ENCODE measurements at places on chromosomes 6 and 20.
A peak's percentile ranks its signal among the peaks of the same experiment; 100 is the strongest.

- DNase-seq: no peak
Observed at GRCh38 chr20:52937591-52938100, 34.5 kb upstream of the TSHZ2 start.

GRCh38 chr6:3712827-3713665, 38.5 kb downstream of the PXDC1 start:
- no peak for DNase-seq

DNA sequence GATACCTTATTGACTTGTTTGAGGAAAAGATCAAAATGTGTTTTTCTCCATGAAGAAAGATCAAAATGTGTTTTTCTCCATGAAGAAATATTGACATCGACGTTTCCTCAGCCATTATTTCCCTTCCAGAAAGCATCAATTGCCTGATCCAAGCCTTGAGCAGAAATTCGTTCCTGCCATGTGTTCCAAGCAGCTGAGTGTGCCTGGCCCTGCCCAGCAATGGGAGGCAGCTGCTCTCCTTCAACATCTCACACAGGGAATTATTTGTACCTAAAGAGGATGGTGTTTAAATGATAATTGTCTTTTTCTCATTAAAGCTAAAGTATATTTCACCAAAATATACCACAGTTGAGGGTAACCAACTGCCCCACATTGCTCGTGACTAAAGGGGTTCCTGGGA, 7.8 kb upstream of the DUSP22 start:
- DNase-seq: no peak

DNA sequence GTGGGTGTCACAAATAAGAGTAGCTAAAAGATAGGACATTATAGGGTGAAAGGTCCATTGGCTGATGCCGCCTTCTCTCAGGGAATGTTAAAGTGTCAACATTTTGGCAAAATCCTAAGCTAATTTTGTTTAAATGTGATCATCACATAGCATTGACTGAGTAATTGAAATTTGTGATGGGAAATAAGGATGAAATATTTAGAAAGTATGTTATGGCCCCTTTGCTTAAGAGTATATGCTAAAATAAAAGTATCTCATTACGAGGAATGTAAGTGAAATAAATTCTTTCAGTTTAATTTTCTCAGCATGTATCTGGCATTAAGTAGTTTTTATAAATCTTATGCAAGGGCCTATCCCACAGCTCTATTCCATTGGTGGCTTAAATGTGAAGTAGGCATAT, 229.2 kb downstream of the PRL start:
- no peak for DNase-seq

GRCh38 chr6:107555449-107555848, 65.5 kb downstream of the SOBP start:
- no peak for DNase-seq

GRCh38 chr6:30219244-30219643, 6.0 kb upstream of the TRIM26 start:
- DNase-seq: peak; percentile 38

GRCh38 chr6:145119081-145119480, 616.2 kb downstream of the EPM2A start:
- no peak for DNase-seq

GRCh38 chr6:38847497-38847896, 132.4 kb downstream of the DNAH8 start:
- DNase-seq: no peak

DNA sequence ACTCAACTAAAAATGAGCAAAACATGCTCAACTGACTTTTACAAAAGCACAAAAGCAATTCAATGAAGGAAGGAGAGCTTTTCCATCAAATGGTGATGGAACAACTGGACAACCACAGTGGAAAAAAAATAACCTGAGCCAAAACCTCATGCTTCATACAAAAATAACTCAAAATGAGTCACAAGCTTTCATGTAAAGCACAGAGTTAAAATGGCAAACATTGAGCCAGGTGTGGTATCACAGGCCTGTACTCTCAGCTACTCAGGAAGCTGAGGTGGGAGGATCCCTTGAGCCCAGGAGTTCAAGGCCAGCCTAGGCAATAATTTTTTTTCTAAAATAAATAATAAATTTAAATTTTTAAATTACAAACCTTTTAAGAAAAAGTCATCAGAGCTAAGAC, 18.4 kb upstream of the HLA-G start:
- DNase-seq: no peak

DNA sequence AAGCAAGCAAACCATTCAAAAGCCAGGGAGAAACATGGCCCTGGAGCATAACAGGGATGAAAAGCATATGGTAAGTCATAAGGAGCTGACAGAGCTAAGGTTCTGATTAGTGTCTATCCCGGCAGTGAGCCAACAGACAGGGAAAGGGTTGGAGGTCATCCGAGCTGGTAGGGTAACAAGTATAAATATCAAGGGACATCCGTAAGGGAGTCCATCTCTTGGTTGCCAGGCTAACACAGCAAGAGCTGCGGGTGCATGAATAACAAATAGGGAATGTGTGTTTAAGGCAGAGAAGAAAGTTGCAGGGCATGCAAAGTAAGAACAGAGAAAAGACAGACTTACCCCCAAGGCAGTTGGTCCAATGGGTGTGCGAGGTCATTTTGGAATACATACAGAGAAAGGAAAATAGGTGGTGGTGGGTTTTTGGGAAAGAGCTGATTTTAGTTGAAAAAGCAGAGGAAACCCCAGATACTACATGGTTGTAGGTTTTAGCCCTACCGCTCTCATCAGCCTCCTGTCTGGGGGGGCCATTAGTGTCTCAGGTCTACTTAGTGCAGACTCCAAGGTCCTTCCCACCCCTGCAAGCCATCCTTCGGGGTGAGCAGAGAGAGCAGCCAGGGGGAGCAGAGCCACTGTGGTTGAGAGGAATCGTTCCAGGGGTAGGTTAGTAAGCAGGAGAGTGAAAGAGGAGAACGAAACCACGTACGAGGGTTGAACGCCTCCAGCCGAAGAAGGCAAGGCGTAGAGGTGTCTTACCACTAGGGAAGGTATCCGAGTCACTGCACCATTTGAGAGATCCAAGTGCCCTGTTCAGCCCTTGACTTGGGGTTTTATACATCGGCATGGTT, at the start of gene ERVFRD-1:
TSS of gene ERVFRD-1 (minus strand) at position 805 of the 848 bp plus-strand sequence. CDS start 6,415 bp downstream, outside the sequence.
- DNase-seq: no peak

GRCh38 chr6:17719323-17720041, 12.8 kb upstream of the NUP153 start:
- no peak for DNase-seq

GRCh38 chr20:43666376-43667328, at the start of gene MYBL2:
MYBL2 (plus strand) TSS chr20:43667114; CDS start chr20:43667284, 170 bp downstream.
- peak; percentile 39 for DNase-seq

DNA sequence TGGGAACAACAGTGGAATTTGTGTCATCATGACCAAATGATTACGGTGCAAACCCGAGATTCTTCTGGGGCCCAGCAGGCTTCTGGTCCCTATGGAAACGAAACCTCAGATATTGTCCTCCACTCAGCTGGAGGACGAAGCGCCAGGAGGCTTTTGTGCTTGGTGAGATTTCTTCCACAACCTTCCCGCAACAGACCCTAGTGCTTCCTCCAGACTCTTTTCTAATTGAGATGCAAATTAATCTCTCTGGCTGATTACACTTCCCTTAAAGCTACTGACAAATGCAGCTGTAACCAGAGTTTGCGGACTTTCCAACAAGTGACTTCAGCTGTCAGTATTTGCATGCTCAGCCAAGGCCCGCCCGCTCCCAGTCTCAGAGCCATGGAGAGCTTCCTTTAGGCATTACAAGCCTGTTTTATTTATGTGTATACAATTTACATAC, 96.0 kb downstream of the INSM1 start:
- DNase-seq: no peak

GRCh38 chr6:70489364-70489763, 76.1 kb downstream of the FAM135A start:
- no peak for DNase-seq

DNA sequence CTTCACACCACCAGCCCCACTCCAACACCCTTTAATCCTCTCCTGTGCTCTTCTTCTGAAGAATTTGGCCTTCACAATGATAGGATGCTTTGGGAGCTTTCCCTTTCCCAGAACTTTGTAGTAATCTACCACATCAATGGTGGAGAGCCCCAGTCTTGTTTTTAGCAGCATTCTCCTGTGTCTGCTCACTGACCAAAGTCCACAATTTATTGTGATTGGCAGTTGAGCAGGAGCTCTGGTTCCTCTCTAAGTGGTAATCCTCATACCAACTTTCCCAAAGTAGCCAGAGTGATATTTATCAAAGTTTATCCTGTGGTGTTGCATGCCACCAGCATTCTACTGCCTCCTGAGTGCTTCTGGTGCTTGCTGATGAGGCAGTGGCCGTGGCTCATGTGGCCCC, 29.0 kb upstream of the OPN5 start:
- DNase-seq: no peak

DNA sequence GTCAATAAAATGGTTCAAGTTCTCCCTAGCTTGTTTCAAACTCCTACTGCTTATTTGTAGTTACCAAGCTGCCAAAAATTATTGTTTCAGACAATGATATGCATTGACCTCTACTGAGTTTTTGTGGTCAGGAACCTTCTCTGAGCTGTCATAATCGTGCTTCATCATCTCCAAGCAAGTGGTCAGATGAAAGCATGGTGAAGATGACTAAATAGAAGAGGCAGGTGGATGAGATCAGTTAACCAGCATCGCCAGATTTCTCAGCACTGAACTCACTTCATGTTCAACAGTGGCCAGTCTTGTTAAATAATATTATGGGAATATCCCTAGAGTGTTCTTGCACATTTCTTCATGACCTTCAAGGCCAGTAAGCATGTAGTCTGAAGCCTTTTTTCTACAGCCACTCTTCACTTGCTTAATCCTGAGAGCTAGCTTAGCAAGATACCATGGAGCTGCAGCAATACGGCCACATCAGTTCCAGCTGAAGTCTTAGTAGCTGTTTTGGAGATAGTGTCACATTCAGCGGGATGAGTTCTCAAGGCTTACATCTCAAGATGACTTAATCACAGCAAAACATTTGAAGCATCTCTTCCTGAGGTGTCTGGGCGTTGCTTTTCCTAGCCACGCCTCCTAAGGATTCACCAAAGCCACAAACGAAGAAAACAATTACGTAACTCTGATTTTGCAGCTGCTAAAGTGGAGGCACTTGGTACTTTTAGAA, 101.6 kb upstream of the TMEM30A start:
- no peak for DNase-seq

GRCh38 chr6:35359744-35360348, 17.5 kb downstream of the PPARD start:
- no peak for DNase-seq

GRCh38 chr6:12343440-12344162, 53.4 kb downstream of the EDN1 start:
- DNase-seq: no peak

DNA sequence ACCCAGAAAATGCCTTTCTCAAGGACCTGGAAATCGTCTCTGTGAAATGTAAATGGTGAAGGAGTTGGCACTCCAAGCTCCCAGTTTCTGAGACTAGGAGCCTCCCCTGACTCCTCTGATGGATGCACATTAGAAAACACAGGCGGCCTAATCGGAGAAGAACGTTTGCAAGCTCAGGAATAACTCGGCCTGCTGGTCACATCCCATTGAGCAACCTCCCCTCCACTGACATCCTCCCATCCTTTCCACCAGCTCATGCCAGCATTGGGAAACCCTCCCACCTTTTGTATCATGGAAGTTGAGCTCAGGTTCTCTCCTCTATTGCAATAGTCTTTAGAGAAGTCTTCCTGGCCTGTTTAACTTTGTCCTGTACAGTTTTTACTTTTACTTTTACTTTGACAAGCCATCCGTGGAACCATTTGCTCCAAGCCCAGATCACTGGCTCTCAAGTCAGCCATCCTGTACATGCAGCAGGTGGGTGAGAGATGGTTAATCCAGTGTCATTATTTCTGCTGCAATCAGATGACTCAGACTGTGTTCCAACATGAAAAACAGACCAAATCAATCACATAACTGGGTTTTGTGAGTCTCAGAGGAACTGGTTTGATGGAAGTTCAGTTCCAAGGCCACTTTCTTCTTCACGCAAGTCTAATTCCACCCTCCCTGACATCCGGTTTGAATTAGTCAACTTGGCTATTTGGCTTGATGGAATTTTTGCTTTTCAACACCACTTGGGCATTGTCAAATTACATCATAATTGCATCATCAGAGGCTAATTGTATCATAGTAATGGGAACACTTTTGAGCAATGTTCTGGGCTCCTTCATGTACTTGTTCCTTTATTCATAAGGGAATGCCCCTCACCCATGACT, 619.4 kb upstream of the CDH4 start:
- DNase-seq: no peak

DNA sequence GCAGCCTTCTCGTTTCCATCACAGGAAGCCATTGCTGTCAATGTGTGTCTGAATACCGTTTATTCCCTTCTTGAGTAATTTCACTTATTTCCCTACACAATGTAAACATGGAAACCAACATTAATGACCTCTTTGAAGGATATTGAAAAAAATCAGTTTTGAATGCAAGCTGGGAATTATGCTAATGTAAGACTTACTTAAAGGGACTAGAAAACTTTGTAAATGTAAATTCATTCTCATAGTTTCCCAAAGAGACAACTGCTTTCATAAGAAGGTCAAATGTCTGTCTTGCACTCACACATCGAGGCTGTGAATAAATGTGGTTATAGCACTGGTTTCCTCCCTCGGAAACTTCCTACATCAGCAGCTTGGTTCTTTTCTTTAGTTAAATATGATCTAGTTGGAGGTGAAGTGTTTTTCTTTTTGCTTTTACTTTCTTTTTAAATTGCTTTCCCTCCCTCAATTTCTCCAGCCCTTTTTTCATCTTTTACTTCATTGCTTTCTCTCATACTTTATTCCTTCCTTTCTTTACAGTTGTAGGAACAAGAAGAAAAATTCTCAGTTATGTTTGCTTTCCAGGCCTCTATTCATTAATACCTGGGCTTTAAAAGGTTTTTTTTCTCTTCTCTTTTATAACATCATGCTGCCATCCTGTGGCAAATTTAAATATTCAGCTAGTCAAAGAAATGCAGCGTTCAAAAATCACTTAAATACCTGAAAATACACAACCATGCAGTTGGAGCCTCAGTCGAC, 108.3 kb downstream of the TNFAIP3 start:
- no peak for DNase-seq

DNA sequence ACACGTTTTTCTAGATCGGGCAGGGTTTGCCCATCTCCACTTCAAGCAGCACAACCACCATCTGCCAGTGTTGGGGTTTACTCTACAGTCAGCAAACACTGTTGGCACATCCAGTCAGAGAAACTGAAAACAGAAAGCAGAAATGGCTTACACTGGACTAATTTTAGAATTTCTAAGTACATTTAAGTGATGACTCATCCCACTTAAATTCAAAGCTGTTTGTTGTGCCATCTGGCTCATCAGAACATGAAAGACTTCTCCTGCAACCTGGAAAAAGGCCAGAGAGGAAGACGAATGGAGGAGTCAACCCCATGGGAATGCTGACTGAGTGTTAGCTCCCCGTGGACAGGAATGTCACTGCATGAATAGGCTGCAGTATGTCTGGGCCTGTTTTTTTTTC, 21.8 kb downstream of the FAM209B start:
- DNase-seq: no peak

Measured in T-helper 1 cell (primary cell).